ENCODE measurements at places on chromosomes 4 and X. TPM values are rescaled to one million over a fixed set of nuclear protein-coding genes. Genes with fewer than 3 reads are reported as not detected.
A peak's percentile ranks its signal among the peaks of the same experiment; 100 is the strongest.

DNA sequence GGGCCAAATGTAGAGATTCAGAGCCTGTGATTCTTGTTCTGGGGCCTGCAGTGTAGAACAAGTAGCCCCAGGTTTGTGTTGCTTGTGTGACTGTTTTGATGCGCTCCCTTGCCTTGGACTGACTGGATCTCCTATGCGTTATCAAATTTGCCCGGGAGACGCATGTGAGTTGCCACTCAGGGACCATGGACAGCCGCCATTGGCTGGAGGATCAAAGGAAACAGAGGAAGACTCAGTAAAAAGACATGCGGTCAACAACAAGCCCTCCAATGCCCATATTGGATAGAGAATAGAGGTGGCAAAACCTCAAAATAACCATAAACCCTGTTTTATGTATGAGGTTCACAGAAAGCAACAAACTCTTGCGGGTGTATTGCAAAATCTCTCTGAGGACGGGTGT, 327.5 kb upstream of the IGFBP7 start:
- DNase-seq: peak; percentile 23

FANCB gene
- total RNA-seq: 7.9 TPM

ABCG2 gene
- not detected for total RNA-seq

LANCL3 gene
- total RNA-seq: 0.26 TPM

DACH2 gene
- not detected for total RNA-seq

- DNase-seq: no peak
These were observed 81.7 kb downstream of the SLC10A7 start for GRCh38 chr4:146439999-146440398.

DNA sequence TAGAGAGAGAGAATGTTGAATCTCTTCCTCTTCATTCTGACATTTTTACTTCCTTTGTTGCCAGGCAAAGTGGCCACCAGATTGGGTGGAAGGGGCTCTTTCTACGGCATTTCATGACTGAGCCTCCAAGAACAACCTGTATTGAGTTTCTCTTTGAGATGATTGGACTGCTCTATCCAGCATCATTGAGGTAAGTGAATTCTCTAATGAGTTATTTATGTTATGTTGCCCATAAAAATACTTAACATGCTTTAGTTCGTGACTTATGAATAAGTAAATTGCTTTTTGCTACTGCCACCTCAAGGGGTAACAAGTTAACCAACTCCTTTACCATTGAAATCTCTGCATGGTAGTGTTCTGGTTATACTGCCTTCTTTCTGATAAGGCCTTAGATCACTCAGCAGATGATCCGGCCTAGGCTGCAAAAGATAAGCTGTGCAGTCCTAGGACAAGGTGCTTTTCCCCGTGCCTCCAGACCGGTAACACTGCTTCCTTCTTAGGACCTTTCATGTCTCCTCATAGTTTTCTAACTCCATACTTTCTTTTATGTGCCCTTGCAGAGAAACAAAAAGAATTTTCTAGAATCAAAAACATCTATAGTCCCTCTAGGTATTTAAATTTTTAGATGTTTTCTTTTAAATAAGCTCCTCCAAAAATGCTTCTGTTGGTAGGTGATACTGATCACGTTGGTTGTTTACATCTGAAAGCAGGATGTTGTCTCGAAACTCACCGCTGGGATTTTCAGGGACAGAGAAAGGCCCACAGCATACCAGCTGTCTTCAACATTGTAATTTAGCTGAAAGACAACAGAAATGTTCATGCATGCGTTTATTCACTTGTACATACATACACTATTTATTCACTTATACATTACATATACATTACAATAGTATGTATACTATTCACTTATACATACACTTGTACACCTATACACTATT, 157.1 kb upstream of the RBPJ start:
- DNase-seq: no peak

SYN1 gene
- not detected for total RNA-seq

PPP4R3C gene
- not detected for total RNA-seq

CTAG1B gene
- not detected for total RNA-seq

EFHC2 gene
- total RNA-seq: 0.29 TPM

DNA sequence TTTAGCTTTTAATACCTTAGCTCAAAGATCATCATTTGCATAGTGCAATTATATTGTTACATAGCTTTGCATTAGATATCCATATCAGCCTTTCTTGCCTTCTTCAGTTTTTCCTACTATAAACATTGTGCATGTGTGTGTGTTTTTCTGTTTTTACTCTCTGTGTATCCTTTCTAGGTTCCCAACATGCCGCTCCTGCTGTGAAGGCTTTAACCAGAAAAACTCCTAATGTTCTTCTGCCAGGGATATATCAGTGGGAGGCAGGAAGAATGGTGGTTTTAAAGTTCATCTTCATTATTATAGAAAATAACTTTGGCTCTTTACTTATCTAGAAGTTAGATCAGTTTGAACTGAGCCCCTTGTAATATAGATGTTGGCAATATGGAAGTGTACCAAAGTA, 61.2 kb downstream of the CPE start:
- DNase-seq: no peak

- DNase-seq: no peak
These were observed 47.1 kb downstream of the ALG13 start for GRCh38 chrX:111728096-111728495.

GRCh38 chrX:132088864-132089263, 39.0 kb downstream of the FRMD7 start:
- no peak for DNase-seq

DNA sequence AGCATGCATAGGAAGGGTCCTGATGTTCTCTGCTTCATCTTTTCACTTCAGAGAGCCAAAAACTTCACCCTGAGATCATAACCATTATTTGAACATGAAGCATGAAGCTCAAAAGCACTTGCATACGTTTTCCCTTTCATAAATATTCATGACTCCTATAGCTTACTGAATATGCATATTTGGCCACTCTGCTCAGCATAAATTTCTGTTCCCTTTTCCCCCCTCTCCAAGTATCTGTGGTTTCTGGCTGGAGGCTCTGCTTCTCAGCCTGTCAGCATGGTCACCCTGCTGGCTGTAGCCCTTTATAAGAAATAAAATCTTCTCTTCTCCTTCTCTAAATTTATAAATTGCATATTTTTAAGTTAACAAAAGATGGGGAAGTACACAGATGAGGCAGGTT, 384.7 kb upstream of the AGA start:
- DNase-seq: no peak

STPG2 gene
- 0.40 TPM for total RNA-seq

- DNase-seq: no peak
These were observed 23.1 kb upstream of the SLC9A7 start for GRCh38 chrX:46782034-46782433.
